ENCODE measurements at places on chromosomes 12 and 14.

GRCh38 chr12:124437617-124438436, 129.6 kb downstream of the NCOR2 start:
- DNase-seq, result no peak

GRCh38 chr12:12505544-12506495, 56.8 kb downstream of the DUSP16 start:
- DNase-seq, result no peak

DNA sequence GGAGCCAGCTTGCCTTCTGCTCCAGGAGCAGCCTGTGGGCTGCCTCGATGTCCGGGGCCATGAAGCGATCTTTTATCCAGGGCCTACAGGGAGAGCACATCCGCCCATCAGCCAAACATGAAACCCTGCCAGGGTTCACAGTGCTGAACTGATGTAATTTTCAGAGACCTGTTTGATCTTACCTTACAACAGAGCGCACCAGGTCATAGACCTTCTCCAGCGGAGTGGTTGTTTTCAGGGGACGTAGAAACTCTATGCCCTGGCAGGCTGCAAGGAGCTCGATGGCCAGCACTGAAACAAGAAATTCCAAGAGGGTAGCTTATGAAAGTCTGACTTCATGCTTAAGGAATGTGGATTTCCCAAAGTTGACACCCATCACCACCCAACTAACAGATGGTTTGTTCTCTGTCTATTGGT, 19.7 kb downstream of the HAL start:
- DNase-seq, result no peak

DNA sequence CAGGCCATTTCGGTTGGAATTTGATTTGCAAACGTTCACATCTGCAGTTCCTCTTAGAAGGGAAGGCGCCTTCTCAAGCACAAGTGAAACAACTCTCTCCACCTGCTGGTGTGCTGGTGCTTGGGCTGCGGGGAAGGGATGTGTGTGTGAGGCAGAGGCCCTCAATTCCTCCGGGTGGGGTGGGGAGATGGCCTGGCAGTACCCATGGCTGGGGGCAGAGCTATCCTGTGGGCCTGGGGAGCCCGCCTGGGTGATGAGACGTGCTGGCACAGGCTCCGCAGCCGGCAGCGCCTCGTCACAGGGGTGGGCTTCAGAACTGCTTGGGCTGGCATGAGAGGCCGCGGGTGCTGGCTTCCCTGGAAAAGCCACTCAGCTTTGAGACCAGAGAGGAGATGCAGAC, 28.9 kb upstream of the TDRD9 start:
- no peak for DNase-seq

DNA sequence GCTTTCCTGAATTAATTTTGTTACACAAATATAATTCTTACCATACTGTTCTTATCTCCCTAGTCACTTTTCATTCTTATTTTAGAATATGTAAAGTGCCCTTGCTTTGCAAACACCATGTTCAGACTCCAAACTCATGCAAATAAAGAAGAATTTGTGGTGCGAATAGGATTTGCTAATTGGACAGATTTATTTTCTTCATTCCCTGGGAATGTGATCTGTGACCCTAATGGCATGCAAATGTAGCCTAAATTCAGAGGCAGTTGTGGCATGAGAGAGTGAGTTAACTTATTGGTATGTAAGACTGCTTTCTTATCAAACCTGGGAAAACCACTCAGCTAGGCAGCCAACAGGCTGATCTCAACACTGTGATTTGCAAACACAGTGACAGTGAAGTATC, 10.0 kb downstream of the CAPZA3 start:
- no peak for DNase-seq

DNA sequence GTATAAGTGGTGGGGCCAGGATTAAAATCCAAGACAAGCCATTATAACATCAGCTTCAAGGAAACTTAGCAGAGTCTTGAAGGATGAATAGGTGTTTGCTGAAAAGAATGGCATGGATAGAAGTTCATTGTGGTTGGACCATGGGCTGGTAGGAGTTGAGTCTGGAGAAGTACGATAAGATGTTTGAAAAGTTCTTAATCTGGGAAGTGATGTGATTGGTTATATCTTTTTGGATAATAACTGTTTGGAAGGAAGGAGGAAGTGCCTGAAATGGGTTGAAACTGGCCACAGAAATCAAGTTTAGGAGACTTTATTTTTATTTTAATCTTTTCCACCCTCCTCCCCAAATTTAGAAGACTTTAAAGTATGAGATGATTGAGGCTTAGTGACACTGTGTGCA, 4.9 kb downstream of the DENR start:
- no peak for DNase-seq

GRCh38 chr12:49893753-49894750, 9.6 kb downstream of the FAIM2 start:
- DNase-seq, result no peak

GRCh38 chr12:114396153-114396868, 9.6 kb downstream of the TBX5 start:
- DNase-seq, result no peak

DNA sequence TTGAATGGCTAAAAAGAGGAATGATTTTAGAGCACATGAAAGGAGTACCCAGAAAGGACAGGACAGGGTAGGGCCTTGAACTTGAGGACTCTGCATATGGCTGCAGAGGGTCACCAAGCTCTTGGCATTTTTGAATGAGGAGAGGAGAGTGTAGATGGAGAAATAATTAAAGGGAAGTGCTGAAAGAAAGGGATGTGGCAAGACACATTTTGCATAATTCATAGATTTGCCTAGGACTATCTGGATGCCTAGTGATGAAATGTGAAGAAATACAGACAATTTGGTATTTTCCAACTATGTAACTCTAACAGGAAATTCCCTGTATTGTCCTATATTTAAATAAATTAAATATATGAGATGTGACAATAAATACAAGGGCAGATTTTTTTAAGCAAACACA, 27.5 kb upstream of the MDM1 start:
- no peak for DNase-seq

- no peak for DNase-seq
Measured at GRCh38 chr14:84493779-84494178, 1036.2 kb upstream of the FLRT2 start.

DNA sequence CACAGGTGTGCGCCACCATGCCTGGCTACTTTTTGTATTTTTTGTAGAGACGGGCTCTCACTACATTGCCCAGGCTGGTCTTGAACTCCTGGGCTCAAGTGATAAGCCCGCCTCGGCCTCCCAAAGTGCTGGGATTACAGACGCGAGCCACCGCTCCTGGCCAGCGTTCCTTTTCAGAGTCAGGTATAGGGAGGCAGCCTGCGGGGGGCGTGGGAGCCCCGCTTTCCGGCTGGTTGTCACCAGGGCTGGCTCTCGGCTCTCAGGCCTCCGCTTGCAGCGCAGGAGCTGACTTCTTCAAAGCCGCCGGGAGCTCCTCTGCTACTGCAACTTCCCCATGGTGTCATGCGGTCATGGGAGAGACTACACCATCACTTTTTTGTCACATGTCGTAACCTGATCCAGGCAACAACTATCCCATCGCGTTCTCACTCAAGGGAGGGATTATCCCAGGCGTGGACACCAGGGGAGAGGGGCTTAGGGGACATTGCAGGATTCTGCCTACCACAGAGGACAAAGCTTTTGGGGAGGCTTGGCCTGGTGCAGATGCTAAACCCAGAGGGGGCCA, 129.4 kb downstream of the SCARB1 start:
- DNase-seq, result no peak

- DNase-seq, result no peak
Measured at GRCh38 chr14:69955855-69956845, 76.9 kb downstream of the SMOC1 start.

- no peak for DNase-seq
Measured at GRCh38 chr14:65438266-65438933, 25.9 kb downstream of the FUT8 start.

- no peak for DNase-seq
Measured at GRCh38 chr14:92459950-92460421, 53.6 kb upstream of the RIN3 start.

DNA sequence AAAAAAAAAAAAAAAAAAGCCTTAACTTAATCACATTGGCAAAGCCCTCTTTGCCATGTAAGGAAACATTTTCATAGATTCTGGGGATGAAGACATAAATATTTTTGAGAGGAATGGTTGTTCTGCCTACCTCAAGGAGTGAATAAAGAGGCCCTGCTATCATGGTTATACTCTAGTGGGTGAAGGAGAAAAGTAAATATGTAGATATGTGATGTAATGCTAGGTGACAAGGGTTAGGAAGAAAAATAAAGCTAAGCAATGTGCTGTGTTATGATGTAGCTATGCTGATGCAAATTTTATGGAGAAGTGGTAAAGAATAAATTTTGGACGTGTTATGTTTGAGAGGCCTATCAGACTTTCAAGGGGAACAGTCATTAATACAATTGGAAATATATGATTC, 80.1 kb upstream of the DUSP6 start:
- no peak for DNase-seq

- DNase-seq, result no peak
Measured at GRCh38 chr12:109270494-109270893, 38.6 kb downstream of the FOXN4 start.

- no peak for DNase-seq
Measured at GRCh38 chr12:56720731-56721151, 4.4 kb downstream of the NACA start.

Data from NCI-H1092 (cell line).